ENCODE measurements at places on chromosomes 11 and 22. TPM values are rescaled to one million over a fixed set of nuclear protein-coding genes. Genes with fewer than 3 reads are reported as not detected.

DNA sequence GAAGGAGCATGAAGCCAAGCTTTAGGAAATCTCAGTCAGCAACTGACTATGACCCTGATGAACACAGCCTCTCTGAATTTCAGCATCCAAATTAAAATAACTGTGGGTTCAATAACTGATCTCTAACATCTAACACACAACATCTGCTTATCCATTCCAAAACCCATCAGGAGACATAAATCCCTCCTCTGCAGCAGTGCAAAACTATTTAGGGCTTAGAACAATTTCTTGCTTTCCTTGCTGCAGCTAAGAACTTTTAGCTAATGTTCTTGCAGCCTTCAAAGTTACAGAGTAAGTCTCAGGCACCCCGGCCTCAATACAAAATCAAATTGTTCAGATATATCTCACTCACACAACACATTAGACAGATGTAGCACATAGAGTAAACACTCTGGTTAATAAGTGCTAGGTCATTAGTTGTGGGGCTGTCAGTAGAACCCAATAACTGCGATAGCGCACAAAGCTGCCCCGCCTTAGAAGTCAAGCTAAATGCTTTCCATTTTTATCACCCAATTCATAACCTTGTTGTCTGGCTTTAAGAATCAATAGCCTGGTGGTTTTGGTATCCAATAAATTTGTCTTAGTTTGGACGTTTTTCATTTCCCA is 139.6 kb downstream of the LARGE1 start:
- peak; percentile 40 for DNase-seq

DNA sequence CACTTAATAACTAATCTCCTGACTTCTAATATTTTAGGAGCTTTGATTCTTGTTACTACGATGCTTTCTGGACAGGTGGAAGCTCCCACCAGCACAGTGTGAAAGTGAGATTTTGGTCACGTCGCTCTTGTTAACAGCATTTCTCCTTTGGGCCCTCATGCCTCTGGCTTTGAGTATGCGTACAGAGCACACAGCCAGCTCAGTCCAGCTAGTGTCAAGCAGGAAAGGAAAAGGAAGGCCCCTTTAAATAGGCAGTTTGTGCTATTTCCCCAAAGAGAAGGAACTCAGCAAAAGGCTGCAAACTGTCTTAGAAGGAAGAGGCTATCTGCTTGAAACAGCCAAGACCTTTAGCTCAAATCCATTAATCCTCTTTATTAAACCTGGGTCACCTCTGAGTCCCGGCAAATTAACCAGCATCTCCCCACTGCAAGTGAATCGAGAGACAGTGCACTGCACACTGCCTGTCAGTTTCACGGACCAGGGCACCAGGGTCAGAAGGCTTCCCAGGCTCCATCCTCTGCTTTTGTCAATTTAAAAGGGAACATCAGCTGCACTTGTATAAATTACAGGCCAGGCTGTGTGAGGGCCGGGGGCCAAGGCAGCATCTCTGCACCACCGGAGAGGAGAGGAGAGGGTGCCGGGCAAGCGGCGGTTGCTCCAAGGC is 34.7 kb downstream of the OPCML start:
- DNase-seq = no peak

DNA sequence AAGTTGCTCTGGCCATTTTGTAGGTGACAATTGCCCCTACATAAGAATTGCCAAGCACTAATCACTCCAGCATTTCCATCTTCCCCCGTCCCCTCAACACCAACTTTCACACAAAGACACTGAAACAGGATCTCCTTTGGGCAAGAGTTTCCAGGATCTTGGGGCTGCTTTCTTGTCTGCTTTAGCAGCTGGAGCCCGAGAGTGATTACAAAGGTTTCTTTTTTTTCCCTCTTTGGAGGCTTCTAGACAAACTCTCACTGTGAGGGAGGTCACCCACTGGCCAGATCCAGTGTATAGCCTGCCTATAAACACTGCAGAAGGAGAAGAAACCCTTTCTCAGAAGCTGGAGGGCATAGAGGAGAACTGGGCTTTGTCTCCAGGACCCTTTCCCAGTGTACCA is 92.5 kb downstream of the APIP start:
- no peak for DNase-seq

GRCh38 chr11:76208438-76209374 is 2.4 kb upstream of the WNT11 start:
- DNase-seq = peak; percentile 50

- no peak for DNase-seq
These were observed 62.1 kb downstream of the SLC25A17 start for GRCh38 chr22:40757071-40757470.

DNA sequence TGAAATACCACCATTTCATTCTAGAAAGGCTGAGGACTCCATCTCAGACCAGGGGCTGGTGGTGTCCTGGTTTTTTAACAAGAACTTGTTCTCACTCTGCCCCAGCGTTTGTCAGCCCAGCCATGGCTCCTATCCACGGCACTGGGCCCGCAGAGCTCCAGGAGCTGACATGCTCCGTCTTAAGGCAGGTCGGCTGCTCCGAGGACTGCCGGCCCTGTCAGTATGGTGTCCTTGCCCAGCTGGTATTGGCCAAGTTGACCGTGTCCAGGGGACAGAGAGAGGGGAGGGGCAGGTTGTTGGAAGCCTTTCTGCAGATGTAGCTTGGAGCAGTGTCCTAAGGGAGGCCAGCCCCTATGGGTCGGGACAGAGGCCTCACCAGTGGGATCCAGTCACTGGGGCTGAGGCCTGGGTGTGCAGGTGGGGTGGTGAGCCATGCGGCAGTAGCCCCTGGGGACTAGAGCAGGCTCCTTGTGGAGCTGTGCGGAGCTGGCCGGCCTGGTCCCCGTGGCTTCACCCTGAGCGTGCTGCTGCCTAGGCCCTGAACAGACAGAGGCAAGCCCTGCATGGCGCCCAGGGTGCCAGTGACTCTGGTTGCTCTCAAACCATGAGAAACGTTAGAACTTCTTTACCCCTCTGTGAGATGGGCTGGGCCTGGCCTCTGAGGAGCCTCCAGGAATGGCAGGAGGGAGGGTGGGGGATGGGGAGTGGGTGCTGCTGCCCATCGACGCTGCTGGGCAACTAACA is 39.9 kb upstream of the KCNQ1OT1 start:
- DNase-seq = no peak

DNA sequence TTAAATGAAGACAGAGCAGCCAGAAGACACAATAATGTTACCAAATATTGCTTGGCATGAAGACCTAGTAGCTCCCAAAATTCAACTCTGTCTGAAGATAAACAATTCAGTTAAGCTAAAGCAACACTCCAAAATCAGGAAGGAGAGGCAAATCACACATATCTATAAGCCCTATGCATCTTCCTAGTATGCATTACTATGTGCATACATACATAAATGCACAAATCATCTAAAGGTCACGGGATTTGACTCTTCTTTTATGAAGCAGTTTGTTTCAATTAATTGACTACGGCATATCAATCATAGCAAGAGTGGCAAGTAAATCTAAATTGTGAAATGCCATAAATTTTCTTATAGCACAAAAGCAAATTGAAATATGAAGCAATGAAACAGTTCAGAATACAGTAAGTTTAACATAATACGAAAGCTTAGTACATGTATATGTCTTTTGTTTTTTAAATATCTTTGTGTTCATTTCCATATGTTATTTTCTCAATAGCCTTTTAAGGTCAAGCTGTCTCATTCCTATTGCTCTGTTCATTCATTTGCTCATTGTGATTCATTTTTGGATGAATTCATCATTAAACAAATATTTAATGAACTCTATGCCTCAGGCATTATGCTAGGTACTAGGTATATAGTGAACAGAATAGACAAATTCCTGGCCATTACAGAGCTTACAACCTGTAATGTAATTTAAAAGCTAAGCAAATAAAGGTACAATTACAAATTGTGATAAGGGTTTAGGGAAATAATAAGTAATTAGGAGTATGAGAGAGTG is 540.5 kb downstream of the DLG2 start:
- DNase-seq = no peak

GRCh38 chr11:90594658-90595057 is 371.8 kb upstream of the CHORDC1 start:
- DNase-seq = no peak

DNA sequence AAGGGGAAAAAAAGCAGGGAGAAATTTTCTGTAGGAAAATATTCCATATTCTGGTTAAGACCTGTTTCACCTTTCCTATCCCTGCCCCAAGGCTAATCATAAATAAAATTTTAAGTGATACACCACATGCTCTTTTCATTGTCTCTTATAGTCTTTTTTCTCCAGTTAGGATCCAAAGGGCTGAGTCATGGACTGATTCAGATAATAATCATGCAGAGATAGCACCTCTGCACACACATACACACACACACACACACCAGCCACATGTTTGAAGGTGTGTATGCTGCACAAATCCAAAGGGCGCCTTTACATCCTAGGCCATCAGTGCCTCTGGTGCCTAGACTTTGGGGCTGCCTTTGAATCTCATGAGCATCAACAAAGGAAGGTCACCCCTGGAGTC is 35.5 kb upstream of the CWF19L2 start:
- no peak for DNase-seq

DNA sequence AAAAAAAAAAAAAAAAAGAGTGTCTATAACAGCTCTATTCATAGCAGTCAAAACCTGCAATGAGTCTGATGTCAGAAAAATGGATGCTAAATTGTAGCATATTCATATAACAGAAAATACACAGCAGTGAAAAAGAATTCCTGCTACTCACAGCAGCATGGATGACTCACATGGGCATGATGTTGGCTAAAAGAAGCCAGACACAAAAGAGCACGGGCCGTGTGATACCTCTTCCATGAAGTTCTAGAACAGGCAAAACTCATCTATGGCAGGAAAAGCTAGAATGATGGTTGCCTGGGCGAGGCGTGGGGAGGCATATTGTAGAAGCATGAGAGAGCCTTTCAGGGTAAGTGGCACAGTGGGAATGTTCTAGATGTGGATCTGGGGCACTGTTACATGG is 18.9 kb downstream of the PLAAT3 start:
- DNase-seq = no peak

DNA sequence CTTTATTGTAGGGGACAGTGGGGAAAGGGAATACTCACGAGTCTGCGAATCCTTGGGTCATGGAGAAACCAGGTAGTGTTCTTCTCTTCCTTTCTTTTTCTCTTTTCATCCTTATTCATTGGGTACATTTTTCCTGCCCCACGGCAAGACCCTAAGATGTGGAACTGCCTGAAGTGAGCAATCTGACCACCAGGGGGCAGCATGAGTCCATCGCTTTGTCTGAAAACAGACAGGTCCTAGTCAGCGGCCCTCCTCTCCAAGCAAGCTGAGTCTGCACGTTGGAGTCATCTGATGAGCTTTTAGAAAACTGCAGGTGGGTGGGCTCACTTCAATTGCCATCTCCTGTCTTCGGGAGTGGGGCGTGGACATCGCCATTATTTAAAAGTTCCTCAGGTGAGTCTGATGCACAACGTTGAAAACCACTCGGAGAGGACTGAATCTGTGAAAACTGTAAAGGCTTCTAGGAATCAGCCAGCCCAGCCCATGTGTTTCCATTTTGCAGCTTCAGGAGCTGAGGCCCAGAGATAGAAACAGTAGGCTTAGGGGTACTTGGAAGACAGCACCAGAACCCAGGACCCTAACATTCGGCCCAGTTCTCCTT is 34.0 kb upstream of the FBXO3 start:
- DNase-seq = peak; percentile 85

DNA sequence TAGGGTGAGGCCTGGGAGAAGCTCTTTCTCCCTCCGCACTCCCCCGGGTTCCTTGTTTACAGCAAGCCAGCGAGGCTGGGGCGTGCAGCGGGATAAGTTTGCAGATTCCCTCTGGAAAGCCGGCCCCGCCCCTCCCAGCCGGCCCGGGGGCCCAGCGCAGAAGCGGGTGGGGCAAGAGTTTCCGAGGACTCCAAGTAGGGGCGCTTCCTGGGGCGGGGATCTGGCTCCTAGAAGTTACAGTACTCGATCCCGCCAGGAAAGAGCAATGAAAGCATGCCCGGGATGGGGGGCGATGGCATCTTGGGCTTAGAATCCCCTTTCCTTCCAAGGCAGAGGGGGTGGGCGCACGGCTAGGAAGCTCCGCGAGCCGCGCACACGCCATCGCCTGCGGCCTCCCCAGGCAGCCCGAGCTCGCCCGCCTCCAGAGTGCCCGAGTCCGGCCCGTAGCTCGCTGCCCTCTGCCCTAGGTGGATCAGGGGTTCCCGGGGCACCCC is 385 bp downstream of the TST start:
- no peak for DNase-seq

- peak; percentile 14 for DNase-seq
These were observed 428.0 kb downstream of the LARGE1 start for GRCh38 chr22:33492210-33492651.

- DNase-seq = no peak
These were observed 475 bp downstream of the MAPK12 start for GRCh38 chr22:50260801-50261614.

DNA sequence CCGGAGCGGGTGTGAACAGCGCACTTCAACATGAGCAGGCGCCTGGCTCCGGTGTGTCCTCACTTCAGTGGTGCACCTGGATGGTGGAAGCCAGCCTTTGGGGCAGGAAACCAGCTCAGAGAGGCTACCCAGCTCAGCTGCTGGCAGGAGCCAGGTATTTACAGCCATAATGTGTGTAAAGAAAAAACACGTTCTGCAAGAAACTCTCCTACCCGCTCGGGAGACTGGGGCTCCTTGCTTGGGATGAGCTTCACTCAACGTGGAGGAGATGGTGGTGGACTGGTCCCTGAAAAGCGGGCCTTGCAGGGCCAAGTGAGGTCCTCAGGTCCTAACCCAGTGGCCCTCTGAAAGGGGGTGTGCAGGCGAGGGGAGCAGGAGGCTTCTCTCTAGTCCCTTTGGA is 7.5 kb downstream of the MCAM start:
- no peak for DNase-seq

- DNase-seq = peak; percentile 29
These were observed 15.4 kb downstream of the ART5 start for GRCh38 chr11:3626250-3626960.

GRCh38 chr22:43401233-43401632 is 10.6 kb upstream of the MPPED1 start:
- DNase-seq = no peak

- DNase-seq = no peak
These were observed 304.1 kb downstream of the C11orf87 start for GRCh38 chr11:109726061-109726460.

DNA sequence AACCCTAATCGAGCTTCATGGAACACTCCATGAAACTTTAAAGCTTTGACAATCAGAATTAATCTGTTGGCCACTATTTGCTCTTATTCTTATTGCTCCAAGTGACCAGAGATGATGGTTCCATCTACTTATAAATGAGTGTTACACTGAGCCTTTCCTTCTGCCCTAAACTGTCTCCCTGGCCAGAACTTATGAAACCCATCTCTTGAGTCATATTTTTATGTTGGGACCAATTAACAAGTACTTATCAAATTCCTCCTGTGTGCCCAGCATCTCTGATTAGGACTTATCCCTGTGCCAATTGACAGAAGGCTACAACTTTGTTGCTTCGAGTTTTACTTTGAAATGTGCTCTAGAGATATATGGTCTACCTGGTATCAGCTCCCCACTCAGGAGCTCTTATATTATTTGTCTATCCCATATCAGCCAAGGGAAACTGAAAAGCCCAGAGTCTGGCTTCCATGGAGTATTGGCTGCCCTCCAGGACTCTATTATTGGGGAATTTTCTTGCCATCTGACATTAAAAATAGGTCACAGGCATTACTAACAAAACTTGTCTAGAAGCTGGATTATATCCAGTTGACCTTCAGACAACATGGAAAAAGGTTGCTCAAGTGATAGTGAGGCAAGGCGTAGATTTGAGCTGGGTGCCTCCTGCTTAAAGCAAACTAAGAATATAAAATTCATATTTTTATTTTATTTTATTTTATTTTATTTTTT is 8.8 kb downstream of the KREMEN1 start:
- no peak for DNase-seq

The FDXACB1 gene
- 1.8 TPM for total RNA-seq

The NR1H3 gene
- 33.5 TPM for total RNA-seq

The BTBD18 gene
- total RNA-seq = not detected

The DDT gene
- 151 TPM for total RNA-seq

The DNAJB7 gene
- not detected for total RNA-seq

The OR5B21 gene
- total RNA-seq = not detected

The CASP1 gene
- 36.7 TPM for total RNA-seq

The PAK1 gene
- 114 TPM for total RNA-seq
